ENCODE measurements at places on chromosomes 6 and 20.
A peak's percentile ranks its signal among the peaks of the same experiment; 100 is the strongest.

DNA sequence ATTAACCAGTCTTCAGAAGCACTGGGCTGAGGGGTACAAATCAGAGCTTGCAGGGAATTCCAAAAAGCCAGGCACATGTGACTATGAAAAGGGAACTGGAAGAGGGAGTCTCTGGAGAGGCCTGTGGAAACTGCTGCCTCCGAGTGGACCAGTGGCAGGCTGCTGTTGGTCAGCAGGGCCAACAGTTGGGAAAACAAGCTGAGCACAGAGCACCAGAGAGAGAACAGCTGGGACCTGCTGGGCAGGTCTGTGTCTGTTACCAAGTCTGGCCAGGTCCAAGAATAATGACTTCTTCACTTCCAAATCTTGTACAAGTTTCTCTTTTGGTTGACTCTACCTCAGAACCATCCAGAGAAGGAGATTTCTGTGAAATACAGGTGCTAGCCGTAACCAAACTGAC is 81.4 kb downstream of the LIN28B start:
- no peak for DNase-seq

DNA sequence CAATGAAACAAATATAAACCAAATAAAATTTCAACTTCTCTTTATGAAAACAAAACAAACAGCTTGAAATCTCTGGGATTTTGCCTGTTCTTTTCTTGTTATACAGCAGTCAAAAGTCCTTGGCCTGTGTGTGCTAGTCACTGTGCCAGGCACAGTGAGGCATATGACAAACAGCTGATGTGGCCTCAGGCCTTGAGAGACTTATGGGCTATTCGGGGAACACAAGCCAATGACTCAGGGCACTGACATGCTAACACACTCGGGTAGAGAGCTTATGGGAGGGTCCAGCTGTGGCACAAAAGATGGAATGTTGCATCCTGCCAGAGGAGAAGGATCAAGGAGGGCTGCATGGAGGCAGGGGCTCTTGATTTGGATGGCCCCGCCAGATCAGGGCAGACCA is 95.4 kb upstream of the NKX2-2 start:
- DNase-seq = no peak

GRCh38 chr6:95099410-95099809 is 477.9 kb upstream of the MANEA start:
- DNase-seq = no peak

GRCh38 chr6:45712786-45713185 is 302.9 kb downstream of the CLIC5 start:
- DNase-seq = no peak

DNA sequence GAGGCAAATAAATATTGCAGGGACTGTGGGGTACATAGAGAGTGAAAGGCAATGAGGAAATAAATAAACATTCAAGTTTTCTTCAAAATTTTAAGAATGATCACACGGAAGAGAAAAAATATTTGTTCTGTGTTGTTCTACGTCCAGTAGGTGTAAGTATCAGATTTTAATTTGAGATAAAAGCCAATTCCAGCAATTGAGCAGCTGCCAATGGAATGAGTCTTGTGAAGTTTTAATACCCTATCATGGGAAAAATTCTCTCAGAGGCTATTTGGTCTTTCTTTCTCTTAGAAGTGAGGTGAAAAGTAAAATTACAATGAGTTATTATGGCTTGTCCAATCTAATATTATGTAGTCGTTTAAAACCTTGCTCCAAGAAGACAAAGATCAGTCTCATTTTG is 195.7 kb upstream of the CITED2 start:
- no peak for DNase-seq

GRCh38 chr6:123888771-123889513 is 85.3 kb downstream of the NKAIN2 start:
- no peak for DNase-seq

- DNase-seq = no peak
Measured at GRCh38 chr6:86959656-86960055, 22.3 kb downstream of the HTR1E start.

GRCh38 chr6:134436950-134437349 is 119.0 kb upstream of the SGK1 start:
- DNase-seq = peak; percentile 57

DNA sequence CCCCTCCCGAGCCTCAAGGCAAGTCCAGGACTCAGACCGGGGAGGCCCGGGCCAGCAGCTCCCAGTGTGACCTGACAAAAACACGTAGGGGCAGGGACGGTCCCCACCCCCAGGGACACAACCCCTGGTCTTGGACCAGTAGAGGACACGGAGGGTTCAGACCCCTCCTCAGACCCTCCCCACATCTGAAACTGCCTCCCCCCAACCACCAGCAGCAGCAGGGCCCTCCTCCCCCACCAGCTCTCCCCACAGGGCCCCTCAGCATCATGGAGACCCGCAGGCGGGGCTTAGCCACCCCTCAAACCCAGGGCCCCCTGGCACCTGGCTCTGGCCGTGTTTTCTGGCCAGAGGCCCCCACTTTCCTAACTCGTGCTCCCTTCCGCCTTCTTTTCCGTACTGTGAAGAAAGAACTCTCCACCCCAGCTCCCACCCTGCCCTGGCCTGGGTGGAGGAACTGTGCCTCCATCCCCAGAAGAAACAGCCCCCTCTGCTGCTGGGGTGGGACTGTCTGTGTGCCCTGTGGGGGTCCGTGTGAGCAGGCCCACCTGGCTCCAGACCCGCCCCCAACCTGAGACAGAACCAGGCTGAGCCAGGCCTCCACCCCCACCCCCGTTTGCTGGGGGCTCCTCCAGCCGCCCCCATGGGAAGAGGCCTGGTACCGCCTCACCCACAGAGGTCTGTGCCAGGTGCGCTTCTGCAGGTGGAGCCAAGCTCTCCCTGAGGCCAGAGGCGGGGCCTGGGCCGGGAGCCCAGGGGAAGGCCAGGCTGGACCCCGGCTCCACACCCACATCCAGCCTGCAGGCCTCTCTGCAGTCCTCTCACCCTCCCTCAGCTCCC is 39.0 kb upstream of the MDFI start:
- no peak for DNase-seq

- DNase-seq = peak; percentile 100
Measured at GRCh38 chr6:108558372-108559096, 2.2 kb upstream of the FOXO3 start.

- DNase-seq = peak; percentile 98
Measured at GRCh38 chr6:146543211-146543939, at the start of gene RAB32. Gene RAB32 (plus strand): TSS chr6:146543833. CDS start chr6:146543872, 39 bp downstream.

- no peak for DNase-seq
Measured at GRCh38 chr6:32224696-32225095, 829 bp upstream of the NOTCH4 start.

DNA sequence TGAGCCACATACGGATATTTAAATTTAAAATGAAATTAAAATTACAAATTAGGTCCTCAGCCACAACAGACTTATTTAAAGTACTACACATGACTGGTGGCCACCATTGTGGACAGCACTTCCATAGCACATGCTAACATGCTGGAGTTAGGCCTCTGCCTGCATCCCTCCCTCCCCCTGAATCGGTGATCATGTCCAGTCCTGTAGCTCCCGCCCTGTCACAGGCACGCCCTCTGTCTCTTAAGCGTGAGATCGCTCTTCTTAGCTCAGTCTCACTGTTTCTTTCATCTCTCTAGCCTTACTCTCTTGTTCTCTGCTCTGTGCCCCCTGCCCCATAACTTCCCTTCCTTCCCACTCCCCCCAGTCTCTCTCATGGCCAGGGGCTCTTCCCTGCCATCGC is 28.9 kb downstream of the ELMO2 start:
- no peak for DNase-seq

- DNase-seq = no peak
Measured at GRCh38 chr20:56440346-56441007, 27.9 kb upstream of the RTF2 start.

- DNase-seq = no peak
Measured at GRCh38 chr6:42195415-42195814, 659 bp upstream of the GUCA1B start.

GRCh38 chr20:38383147-38383546 is 36.9 kb downstream of the LBP start:
- no peak for DNase-seq

DNA sequence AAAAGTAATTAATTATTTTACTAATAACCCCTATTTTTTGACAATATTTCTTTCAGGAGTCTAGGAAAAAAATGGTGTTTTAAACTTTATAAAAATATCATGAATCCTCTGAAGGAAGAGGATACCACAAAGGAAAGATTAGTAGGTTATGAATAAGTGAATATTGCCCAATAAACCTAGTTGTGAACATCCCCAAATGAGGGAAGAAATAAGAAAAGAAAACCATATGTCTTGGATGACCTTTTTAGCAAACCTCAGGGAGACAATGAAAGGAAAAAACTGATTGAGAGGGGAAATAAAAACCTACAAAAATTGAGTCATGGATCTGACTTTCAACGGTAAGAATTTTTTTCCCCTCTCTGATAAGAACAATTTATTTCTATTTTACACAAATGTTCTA is 34.4 kb downstream of the TENT5A start:
- DNase-seq = peak; percentile 26

DNA sequence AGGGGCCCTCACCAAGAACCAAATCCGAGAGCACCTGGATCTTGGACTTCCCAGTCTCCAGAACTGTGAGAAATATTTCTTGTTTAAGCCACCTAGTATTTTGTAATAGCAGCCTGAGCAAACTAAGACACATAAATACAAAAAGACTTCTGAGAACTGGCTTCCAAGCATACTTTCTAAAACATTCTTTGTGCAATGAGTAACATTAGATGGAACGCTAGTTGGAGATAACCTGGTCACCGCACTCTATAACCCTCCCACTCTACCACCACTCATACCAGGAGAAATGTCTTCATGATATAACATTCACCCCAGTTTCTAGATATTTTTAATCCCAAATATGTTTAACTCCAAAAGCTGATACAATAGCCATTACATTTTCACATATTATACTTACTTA is 169.5 kb upstream of the THEMIS start:
- DNase-seq = peak; percentile 20

DNA sequence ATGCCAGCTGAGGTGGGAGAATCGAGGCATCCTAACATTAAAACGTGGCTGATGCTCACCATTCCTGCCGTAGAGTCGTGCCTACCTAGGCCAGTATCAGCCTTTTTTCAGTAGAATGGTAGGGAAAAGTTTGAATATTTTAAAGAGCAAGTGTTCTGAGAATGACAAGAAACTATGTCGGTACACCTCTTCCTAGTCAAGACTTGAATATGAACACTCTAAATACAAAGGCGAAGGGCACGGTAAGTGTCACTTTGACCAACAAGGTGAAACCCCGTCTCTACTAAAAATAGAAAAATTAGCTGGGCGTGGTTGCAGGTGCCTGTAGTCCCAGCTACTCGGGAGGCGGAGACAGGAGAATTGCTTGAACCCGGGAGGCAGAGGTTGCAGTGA is 1.0 kb downstream of the GINM1 start:
- DNase-seq = no peak

DNA sequence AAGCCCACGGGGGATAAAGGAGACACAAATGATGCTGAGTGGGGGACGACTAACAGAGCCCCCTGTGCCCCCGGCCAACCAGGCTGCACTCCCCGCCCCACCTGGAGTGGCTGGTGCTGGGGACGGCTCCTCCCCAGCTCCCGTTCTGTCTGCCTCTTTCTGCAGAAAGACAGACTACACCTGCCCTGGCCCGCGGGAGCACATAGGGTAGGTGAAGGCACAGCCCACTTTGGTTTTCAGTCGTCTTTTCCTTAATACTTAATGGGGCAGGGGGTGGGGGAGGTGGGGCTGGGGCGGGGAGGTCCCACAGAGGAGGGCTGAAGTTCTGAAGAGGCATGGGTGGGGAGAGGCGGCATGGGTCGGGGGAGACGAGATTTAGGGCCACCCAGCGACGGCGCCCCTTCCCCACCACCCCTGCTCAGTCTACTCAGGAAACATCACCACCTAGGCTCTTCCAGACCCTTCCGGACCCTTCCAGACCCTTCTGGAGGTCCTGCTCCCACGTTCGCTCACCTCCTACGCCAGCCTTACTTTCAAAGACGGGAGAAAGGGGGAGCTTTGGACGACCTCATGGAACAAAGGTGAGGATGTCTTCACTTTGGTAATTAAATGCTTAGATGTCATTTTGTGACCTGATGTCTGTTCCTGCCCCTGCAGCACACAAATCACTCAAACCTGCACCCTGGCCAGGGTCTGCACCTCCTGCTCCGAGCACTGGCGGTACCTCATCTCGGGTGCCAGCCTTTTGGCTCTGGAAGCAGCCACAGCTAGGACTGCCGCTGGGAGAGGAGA is 21.2 kb upstream of the FRMD1 start:
- no peak for DNase-seq

- DNase-seq = no peak
Measured at GRCh38 chr6:116543149-116543548, 2.3 kb downstream of the TRAPPC3L start.

DNA sequence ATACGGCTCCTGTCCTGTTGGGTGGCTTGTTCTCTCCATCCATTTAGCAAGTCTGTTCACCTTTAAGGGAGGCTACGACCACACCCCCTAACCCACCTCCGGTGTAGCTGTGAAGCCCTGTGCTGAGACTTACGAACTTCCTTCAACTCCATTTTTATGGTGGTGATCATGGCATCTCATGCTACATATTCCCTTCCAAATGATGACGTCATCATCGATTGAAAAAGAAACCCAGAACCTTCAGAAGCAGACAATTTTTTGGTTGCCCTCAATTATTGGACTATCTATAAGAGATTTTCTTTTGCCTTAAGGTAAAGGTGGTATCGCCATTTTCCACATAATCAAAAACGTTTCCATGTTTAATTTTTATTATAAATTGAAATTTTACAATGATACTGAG is 389.0 kb downstream of the CBLN4 start:
- DNase-seq = no peak
